ENCODE measurements at places on chromosomes 3 and 15.

DNA sequence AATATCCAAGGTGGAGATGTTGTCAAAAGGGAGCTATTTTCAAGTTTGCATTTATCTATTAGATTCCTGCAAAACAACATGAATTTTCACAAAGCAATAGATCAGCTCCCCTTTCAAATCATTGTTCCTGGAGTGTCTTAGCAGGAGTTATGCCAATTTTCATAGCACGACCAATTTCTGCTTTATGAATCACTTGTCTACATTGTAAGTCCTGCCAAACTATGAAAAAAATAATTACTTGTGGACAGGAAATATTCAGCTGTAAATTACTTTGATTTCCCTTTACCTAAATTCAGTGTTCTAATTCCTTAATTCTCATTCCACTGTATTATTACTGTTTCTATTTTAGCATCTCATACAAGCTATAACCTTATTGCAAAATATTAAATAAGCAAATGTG is 1289.6 kb downstream of the NSUN3 start:
- peak; percentile 2 for DNase-seq

DNA sequence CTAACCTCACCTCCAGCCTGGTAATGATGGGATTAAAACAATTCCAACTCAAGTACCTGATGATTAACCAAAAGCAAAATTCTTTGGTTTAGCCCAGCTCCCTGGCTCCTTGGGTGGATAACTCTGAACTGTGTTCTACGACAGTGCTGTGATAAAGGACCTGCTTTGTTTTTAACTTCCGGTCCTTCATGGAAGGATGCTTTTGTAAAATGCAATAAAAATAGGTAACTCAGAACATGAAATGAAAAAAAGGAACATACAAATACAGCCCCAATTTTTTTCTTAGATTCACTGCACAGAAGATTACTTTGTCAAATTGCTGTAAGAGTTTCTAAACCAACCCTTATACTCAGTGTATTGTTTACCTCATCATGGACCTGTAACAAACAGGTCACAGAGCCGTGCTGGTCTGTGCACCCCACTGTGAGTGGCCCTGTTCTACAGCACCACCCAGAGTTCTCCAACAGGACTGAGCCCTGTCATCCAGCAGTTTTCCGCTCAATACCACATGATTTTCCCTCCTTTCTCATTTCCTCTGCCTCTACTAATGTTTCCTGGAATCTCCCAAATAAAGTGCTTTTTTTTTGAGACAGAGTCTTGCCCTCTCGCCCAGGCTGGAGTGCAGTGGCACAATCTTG is 4.9 kb upstream of the PCYT1A start:
- no peak for DNase-seq

GRCh38 chr15:63638839-63639238 is 41.7 kb downstream of the FBXL22 start:
- DNase-seq: no peak

DNA sequence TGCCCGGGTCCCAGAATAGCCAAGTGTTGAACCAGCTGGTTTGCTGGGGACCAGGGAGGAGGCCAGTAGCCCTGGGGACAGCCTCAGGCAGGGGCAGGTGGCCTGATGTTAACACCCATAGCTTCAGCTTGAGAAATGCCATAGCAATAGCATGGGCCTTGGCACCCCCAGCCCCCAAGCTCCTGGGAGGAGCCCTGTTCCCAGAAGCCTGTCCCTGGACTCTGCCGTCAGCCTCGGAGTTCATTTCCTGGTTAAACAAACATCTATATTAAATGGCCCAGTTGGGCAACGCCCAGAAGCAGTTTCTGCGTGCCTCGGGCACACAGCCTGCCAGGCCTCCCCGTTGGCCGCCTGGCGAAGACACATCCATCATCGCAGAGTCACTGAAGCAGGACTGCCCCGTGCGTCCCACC is 58.2 kb downstream of the FGD5 start:
- peak; percentile 72 for DNase-seq

DNA sequence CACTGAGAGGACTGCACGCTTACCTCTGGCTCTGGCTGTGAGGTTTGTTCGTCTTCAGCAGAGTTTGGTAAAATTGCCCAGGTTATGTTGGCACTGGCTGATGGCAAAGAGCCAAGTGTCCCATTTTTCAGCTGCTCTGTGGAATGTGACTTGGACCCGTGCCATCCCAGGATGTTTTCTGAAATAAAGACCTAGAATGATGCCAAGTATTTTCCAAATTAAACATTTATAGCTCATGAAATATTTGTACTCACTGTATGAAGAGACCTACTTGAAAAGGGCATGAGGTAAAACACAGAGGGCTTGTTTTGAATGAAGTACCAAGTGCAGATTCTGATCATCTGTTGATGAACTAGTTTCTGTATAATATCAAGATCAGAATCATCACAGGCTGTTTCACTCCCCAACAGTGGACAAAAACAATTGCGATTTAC is 200.5 kb downstream of the STT3B start:
- DNase-seq: peak; percentile 8

DNA sequence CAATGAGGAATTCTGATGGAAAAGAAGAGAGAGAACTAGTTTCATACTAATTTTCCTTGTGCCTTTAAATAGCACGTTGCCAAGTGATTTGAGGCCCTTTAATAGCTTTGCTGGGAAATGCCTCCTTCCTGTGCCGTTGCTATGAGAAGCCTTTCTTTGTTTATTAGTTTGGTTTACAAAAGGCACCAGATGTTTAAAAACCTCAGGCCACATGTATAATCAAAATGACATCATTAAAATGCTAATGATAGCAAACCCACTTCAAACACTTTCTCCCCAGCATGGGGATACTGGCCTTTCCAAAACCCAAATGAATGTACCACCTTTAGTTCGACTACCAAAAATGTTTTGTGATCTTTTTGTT is 50.0 kb upstream of the TBC1D23 start:
- DNase-seq: peak; percentile 69

DNA sequence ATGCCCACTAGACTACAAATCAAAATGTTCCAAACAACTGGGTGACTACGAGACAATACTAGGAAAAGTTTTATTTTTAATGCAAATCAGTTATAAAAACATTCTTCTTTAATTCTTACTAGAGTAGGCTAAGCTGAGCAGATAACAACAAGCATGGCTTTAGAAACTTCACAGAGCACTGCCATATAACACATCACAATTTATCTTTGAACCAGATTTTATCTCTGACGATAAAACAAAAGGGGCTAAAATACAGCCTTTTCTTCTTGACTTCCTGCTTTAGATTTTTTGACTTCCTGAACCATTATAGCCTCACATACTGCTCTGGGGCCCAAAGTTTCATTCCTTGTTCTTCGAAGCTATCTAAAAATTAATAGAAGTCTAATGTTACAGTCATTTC is 25.9 kb downstream of the TBC1D2B start:
- no peak for DNase-seq

DNA sequence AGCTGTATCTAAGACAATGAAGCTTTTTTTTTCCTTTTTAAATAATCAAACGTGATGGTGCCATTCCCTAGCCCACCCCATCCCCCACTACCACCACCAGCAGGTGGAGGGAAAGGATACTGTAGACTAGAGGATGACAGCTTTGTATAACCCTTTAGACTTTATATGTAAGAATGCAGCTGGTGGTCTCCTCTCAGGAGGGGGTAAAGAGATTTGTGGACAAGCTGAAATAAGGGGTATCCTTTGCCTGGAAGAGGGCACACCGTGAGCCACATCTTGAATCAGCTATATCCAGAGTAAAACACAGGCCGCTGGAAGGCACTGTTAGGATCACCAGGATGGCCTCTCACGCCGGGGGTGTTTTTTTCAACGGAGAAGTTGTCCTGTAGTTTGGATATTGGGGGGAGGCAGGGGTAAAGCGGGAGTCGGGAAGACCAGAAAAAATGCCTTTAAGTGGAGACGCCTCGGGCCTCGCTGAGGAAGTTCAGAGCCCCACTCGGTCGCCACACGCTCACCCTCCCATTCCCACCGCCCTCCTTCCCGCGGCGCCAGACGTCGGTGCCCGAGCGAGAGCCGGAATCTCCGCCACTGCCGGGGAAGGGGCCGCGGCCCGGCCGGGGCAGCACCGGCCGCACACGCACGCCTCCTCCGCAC is 986 bp downstream of the KPNA4 start:
- no peak for DNase-seq

DNA sequence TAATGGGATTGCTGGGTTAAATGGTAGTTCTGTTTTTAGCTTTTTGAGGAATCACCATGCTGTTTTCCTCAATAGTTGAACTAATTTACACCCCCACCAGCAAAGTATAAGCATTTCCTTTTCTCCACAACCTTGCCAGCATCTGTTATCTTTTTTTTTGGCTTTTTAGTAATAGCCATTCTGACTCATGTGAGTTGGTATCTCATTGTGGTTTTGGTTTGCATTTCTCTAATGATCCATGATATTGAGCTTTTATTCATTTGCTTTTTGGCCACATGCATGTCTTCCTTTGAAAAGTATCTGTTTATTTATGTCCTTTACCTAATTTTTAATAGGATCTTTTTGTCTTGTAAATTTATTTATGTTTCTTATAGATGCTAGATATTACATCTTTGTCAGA is 288.2 kb downstream of the EPHA6 start:
- no peak for DNase-seq

- DNase-seq: no peak
These were observed 280.1 kb downstream of the LRTM1 start for GRCh38 chr3:54647721-54648120.

- no peak for DNase-seq
These were observed 27.9 kb upstream of the SEMA3F start for GRCh38 chr3:50127251-50127691.

GRCh38 chr15:42504631-42505030 is 9.2 kb downstream of the SNAP23 start:
- no peak for DNase-seq

DNA sequence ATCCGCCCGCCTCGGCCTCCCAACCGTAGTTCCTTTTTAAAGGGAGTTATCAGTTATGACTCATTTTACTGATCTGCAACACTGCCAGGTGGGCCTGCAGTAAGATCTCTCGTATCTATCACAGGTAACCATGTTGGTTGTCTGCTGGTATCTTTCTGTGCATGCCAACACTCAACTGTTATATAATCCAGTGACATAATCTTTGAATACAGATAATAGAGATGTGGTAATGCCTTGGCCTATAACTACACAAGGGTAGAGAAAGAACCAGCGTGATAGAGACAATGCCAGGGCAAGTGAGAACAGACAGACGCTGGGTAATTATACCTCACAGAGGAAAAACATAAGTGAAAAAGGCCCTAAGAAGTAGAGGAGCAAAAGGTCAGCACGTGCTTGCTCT is 11.0 kb upstream of the ARPP19 start:
- no peak for DNase-seq

DNA sequence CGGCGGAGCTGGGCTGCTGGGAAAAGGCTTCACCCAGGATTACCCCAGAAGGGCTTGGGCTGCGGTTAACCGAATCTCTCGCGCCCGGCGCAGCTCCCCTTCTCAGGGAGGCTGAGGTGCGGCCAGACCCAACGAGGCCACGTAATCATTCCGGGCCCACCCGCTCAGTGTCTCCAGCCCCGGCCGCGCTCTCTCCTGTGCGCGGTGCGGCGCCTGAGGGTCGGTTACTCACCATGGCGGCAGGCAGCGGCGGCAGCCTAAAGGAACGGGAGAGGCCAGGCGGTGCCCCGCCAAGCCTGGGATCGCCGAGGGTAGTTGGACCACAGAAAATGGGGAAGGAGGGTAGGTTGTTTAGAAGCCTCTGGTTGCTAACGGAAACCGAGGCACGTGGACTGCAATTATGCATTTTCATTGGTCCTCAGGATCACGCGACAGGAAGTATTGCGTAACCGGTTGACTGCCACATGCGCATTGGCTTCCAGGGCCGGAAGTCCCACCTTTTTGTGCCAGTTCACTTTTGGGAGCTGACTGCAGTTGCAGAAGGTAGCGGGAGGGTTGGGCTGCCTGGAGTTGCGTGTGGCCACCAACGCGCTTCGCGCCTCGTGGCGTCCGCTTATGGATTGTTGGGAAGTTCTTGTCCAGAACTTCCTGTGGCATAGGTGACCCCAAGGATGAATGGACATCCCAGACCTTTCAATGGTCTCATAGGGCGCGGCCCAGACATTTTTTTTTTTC is at the start of gene LZTFL1:
TSS of gene LZTFL1 (minus strand) at position 363 of the 735 bp plus-strand sequence. CDS start at position 235, 128 bp downstream.
- DNase-seq: peak; percentile 98

DNA sequence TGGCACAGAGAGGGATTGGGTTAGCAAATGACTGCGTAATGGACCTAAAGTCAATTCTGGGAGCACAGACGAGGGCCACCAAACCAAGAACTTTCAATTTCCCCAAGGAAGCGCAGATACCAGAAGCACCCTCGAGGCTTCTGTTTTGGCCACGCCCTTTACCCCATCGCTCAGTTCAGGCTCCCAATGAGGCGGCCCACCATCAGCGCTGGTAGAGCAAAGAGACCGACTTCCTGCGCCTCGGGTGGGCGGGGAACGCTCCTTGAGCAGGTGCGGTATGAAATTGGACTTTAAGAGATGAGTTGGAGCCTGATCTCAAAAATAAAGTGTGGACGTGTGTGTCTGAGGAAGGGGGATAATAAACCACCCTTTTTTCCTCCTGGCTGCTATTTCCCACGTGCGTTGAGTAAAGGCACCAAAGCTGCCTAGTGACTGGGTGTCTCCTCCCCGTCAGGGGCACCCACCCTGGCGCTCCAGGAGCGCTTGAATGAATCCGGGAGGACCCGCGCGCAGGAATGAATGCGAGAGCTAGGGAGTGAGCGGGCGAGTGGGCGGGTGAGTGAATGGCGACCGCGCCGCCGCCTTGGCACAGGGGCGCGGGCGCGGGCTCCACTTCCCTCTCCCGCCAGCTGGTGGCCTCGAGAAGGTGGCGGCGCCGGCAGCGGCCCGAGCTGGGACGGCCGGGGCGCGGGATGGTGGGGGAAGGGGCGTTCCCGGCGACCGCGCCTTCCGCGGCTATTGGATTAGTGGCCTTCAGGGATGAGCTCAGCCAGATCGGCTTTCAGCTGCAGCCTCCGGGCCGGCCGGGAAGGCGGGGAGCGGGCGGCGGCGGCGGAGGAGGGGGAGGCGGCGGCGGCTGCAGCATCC is at the start of gene SPSB4:
TSS of gene SPSB4 (plus strand) at position 772 of the 867 bp plus-strand sequence. CDS start 14,758 bp downstream, outside the sequence.
- DNase-seq: no peak

DNA sequence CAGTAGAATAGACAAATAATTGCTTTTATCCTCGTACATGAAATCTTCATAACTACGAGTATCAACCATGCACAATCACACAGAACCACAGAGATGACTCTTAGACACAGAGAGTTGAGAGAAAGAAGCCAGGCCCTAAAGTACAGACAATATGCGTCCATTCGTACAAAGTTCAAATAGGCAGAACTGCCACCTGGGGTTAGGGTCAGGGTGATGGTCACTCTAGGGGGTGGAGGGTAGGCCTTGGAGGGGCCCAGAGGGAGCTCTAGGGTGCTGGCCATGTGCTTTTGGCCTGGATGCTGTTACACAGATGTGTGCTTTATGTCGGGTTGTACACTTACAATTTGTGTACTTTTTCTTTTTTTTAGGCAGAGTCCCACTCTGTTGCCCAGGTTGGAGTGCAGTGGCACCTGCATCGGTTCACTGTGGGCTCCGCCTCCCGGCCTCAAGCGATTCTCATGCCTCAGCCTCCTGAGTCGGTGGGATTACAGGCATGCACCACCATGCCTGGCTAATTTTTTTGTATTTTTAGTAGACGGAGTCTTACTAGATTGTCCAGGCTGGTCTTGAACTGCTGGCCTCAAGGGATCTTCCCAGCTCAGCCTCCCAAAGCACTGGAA is 65.9 kb upstream of the KLF13 start:
- no peak for DNase-seq

- peak; percentile 98 for DNase-seq
These were observed 224.1 kb upstream of the TPRG1 start for GRCh38 chr3:188947401-188948280.
